ENCODE measurements at places on chromosomes 3 and 15.

DNA sequence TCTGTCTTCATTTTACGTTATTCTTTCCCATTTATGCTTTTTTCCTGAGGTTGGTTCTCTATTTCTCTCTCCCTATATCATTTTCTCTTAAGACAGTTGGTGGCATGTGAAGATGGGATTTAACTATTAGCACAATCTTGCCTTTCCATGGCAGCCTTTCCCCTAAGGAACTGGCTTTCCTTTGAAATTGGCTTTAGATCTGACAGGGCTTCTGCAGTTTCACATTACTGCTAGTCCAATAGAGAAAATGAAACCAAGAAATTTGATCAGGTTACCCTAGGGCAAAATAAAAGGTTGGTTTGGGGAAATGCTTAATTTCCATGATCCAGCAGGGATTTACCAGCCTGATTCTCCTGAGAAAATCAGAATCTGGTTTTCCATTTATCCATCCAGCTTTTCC is 22.7 kb upstream of the CHL1 start:
- no peak for DNase-seq

DNA sequence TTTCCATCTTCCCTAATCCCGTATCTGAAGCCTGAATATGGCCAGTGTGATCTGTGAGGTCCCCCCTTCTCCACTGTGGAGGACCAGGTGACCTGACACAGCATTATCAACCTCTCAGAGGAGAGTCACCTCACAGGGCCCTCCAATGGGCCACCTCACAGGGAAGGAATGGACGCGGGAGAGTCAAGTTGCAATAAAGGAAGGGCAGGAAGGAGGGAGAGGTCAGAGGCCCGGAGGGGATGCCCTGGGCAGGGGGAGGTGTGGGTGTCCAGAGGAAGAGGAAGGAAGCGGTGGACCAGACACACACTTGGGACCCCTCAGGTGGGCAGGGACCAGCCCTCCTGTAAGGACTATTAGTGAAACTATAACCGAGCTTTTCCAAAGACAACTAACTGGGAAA is 14.6 kb upstream of the LRRC15 start:
- no peak for DNase-seq

GRCh38 chr3:134242649-134243617 is 7.7 kb downstream of the RYK start:
- DNase-seq = peak; percentile 35

- peak; percentile 62 for DNase-seq
Observed at GRCh38 chr3:42723219-42723618, 20.6 kb upstream of the HHATL start.

- no peak for DNase-seq
Observed at GRCh38 chr3:46116996-46117395, 89.7 kb upstream of the XCR1 start.

GRCh38 chr3:9013782-9014563 is 50.7 kb upstream of the RAD18 start:
- DNase-seq = no peak

DNA sequence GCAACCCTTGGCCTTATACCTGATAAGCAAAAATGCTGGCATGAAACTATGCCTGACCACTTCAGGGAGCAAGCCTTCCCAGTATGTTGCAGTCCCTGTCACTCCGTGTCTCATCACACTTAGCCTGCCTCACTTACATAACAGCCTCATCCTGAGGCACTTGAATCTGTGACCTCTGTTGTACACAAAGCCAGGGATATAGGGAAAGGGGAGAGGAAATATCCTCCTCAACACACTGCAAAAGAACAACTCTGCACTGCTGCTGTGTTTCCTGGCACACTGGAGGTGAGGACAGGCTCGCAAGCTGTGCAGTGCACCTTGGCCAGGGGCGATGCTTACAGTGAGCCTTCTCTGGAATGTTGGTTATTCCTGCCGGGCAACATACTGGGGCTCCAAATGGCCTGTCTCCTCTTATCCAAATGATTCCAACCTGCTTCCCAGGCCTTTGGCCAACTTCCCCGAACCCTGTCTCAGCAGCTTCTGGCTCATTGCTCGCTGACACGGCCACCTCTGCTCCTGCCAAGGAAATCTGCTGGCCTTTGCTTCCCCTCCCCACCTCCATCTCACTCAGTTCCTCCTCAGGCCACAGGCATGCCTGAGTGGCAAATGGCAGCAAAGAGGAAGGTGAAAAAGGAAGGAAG is 109.2 kb downstream of the CD47 start:
- DNase-seq = peak; percentile 57

- DNase-seq = peak; percentile 61
Observed at GRCh38 chr15:40511472-40512133, 40.8 kb downstream of the CHST14 start.

DNA sequence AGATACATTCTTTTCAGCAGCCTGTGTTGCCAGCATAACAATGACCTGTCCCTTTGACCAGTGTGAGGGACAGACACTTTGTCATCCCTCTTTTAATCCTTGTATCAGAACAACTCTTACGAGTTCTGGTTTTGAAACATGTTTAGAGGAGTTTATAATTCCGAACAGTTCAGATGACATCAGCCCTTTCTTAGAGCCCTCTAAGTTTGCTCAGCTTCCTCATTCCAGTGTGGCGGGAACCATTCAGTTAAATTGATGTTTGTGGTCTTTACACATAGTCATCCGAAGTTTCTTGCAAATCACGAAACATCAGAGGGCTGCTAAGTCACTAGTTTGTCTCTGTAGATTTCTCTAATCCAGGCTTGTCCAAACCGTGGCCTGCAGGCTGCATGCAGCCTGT is 102.5 kb downstream of the AKAP13 start:
- peak; percentile 74 for DNase-seq

- no peak for DNase-seq
Observed at GRCh38 chr15:66928101-66928500, 137.3 kb upstream of the SMAD3 start.

- no peak for DNase-seq
Observed at GRCh38 chr15:68972201-68973065, 42.1 kb upstream of the NOX5 start.

DNA sequence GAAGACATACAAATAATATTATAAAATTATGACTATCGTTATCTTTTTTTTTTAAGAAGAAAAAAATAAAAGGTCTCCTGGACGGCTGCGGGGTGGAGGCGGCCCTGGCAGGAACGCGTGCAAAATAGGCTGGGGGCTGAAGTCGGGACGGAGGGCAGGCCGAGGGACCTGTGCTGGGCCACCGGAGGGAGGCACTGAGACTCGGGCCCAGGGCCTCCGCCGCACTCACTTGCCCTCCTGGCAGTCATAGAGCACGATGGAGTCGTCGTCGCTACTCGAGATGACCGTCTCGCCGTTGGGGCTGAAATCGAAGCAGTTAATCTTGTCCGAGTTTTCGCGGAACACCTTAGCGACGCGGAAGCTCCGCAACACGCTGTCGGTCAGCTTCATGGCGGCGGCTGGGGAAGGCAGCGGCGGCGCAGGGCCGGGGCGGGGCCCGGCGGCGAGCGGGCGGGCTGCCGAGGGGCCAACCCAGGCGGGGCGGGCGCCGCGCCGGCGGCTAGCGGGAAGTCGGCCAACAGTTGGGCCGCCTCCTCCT is 408 bp downstream of the WDR82 start:
- peak; percentile 90 for DNase-seq

DNA sequence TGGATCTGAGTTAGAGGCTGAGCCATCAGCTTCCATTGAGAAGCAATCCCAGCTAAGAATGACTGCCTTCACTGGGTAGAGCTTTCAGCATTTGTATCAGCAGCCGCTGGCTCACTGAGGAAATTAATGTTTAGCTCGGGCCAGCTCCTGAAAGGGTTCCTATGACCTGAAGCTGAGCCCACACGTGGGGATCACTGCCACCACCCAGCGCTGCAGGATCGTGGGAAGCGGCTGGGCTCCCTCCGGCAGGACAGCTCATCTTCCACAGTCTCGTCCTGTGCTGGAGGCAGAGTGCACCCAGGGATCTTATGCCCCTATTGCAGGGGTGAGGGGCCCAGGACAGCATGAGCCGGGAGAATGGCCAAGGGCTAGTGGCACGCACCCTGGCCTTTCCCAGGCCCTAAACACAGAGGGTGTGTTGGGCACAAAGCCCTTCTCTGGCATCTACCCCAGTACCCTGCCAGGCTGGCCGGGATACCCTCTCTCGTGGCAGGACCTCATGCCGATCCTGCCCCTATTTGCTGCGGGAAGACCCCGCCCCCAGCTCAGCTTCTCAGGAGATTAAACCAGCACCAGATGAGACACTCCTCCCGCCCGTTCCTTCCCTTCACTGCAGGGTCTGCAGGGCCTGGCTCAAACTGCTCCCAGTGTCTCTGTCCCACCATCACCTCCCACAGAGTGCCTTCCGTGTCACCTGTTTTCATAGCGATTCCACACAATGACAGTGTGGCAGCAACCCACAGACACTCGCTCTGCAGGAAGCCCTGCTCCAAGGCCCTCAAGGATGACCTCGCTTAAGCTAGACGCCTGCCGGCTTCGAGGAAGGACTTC is 28.5 kb downstream of the KLHL25 start:
- DNase-seq = no peak

DNA sequence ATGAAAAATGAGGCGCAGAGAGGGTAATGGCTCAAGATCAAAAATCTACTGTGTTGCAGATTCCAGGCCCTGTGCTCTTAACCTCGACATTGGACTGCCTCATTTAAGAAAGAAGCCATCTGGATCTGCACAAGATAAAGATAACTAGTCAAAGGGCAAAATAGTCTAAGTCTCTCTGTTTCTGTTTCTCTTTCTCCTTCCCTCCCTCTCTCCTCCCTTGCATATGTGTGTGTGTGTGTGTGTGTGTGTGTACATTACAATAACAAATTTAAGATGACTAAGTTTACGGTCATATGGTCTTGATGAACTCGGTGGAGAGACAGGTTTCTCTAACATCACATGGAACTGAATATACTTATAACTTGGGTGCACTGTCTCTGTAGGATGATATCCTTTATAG is 69.2 kb downstream of the MEIS2 start:
- DNase-seq = no peak

GRCh38 chr3:63662500-63662899 is 10.0 kb downstream of the SNTN start:
- DNase-seq = no peak

DNA sequence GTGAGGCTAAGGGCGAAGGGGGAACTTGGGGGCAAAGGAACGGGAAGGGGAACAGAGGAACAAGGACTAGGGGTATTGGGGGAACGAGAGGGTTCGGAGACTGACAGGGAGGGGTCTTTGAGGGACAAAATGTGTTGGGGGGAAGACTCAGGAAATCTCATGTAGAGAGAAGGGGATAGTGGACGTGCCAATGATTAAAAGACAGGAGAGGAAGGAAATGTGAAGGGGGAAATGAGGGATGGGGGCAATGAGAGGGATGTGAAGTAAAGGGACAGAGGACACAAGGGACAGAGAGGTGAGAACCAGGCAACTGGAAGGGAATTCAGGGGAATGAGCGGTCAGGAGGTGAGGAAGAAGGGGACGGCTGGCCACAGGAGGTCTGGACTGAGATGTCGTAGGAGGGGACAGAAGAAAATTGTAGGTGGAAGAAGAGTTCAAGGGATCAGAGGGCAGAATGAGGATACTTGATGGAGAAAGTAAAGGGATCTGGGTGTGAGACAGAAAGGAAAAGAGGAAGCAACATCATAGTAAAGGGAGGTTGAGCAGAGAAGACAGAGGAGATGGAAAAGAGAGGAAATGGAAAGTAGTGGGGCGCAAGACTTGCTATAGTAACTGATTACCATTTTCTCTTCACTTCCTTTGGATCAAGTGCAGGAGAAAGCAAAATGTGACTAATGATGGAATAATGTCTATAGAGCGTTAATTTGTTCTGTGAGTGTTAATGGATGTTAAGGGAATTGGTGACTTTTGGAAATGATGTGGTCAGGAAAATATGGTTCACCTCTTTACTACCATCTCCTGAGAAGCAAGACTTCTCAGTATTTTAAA is 749 bp downstream of the RAB8B start:
- peak; percentile 62 for DNase-seq

DNA sequence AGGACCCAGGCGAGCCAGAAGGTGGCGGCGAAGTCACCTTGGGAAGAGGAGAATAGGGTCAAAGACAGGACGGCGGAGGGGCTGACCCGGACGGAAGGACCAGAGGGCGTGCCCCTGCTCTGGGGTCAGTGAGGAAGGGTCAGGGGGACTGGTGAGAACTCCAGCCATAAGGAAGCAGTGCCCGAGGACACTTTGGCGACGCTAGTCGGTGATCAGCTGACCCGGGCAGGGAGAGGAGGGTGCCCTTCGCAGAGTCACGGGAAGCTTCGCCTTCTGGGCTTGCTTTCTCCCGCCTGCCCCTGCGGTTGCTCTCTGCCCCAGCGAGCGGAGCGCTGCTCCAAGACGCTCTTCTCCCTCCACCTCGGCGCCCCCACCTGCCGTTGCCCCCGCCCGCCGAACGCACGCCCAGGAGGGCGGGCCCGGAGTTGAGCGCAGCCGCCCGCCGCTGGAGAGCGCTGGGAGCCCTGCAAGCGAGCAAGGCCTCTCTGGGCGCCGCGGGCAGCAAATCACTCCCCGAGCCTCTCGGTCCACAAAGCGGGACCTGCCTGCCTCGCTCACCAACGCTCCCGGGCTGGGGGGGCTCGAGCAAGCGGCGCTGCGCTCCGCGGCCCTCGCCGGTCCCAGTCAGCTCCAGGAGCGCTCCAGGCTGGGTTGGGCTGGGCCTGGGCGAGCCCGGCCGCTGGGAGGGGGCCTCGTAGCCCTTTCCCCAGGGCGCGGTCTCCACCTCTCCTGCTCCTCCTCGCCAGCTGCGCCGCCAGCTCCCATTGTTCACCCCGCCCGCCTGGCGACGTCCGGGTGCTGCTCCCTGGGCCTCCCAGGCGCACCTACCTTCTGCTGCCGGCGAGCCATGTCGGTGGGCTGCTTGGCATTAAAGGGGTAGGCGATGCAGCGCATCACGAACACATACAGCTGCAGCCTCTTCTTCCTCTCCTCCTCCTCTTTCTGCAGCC is 1.2 kb downstream of the CADPS start:
- no peak for DNase-seq

- DNase-seq = no peak
Observed at GRCh38 chr3:30260762-30261161, 345.6 kb upstream of the TGFBR2 start.

DNA sequence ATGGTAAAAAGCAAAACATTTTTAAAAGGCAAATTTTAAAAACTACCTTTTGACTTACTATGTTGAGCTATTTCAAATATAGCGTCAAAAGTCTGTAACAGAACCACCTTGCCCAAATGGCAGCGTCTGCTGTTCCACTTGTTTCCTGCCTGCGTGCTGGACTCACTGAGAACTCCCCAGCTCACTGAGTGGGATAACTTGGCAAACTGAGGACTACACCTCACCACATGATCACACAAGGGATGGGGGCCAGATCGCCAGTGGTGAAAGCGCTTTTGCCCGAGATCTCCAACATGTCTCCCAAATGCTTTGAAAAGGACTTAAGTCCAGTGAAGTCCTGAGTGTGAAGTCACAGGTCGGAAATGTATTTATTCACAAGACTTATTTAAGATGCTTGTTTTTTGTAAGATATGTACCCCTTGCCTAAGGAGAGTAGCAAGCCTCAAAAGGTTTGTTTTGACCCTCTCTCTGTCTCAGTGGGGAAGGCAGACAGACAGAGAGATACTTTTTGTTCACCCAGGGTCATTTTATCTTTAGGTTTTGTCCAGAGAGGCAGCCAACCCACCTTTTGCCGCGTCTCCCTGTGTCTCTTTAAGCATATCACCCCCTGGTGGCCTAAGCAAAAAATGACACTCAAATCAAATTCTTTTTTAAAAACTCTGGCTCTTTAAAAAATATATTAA is 192.6 kb downstream of the PDZRN3 start:
- DNase-seq = peak; percentile 62
